ENCODE measurements at places on chromosomes 2 and 18.

DNA sequence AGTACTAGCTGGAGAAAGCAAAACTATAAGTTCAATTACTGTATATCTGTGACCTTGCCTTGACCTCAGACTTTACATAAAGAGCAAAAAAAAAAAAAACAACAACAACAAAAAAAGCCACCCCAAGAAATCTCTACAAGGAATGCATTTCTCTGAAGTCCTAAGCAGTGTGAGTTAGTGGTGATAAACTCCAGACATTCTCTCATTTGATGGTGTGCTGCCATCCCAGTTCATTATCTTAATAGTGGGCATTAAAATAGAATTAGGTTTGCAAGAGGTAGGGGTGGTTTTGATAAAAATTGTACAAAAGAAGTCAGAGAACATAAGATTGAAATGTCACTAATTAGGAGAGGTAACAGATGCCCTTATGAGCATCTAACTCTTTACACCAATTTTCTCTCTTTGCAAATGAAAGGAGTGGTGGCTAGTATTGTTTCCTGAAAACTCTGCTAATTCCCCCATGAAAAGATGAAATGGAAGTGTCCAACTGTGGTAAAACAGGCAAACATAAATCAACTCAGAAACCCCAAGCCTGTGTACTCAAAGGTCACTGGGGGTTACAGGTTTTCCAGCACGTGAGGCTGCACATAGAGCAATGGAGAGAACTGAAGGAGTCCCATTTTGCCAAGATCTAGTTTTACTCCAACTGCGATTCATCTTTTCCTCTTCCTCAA is 131.9 kb downstream of the MEIS1 start:
- DNase-seq, result no peak

- no peak for DNase-seq
These were observed 6.3 kb downstream of the MTERF4 start for GRCh38 chr2:241095594-241096290.

DNA sequence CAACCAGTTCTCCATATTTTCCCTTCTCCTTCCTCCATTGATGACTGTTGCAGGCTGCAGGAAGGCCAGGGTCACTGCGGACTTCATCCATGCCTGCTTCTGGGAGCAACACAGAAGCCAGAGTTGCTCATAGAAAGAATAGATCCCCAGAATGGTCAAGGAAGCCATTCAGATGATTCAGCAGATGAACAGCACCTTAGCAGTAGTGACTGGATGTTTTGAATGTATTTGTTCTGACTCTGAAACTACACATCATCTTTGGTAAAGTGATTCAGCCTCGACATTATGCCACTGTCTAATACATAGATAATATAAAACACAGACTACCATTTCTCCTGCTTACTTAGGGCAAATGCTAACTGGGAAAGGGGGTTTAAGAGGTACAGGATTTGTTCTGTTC is 411.6 kb downstream of the RND3 start:
- DNase-seq, result no peak

DNA sequence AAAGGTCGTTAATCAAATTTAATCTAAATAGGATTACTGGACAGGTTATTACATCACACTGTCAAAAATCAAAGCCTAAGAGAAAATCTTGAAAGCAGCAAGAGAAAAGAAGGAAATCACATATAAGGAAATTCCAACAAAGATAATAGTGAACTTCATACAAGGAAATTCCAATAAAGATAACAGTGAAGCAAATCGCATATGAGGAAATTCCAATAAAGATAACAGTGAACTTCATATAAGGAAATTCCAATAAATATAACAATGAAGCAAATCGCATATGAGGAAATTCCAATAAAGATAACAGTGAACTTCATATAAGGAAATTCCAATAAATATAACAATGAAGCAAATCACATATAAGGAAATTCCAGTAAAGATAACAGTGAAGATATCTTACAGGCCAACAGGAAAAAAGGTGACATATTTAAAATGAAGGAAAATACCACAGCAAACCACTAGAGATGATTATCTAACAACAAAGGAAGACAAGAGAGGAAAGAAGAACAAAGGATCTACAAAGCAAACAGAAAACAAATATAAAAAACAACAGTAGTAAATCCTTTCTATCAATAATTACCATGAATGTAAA is 787.7 kb downstream of the CCDC85A start:
- no peak for DNase-seq

GRCh38 chr2:36197181-36197971 is 158.2 kb upstream of the CRIM1 start:
- DNase-seq, result no peak

- DNase-seq, result no peak
These were observed 107.0 kb downstream of the ACTR3 start for GRCh38 chr2:113996671-113997594.

- no peak for DNase-seq
These were observed 35.6 kb downstream of the TWIST2 start for GRCh38 chr2:238883421-238883901.

- DNase-seq, result no peak
These were observed 392.9 kb downstream of the ZNF516 start for GRCh38 chr18:76102156-76102555.

- DNase-seq, result no peak
These were observed 175.2 kb upstream of the CCDC150 start for GRCh38 chr2:196464311-196464710.

- DNase-seq, result no peak
These were observed 157.4 kb upstream of the RGPD4 start for GRCh38 chr2:107669335-107669734.

GRCh38 chr2:155209696-155210450 is 511.4 kb downstream of the KCNJ3 start:
- DNase-seq, result no peak

- DNase-seq, result no peak
These were observed 38.9 kb upstream of the TRIM43 start for GRCh38 chr2:95552911-95553310.

GRCh38 chr2:211879323-211879722 is 659.3 kb downstream of the ERBB4 start:
- no peak for DNase-seq

- DNase-seq, result no peak
These were observed 101.9 kb downstream of the CDH20 start for GRCh38 chr18:61435064-61435652.

DNA sequence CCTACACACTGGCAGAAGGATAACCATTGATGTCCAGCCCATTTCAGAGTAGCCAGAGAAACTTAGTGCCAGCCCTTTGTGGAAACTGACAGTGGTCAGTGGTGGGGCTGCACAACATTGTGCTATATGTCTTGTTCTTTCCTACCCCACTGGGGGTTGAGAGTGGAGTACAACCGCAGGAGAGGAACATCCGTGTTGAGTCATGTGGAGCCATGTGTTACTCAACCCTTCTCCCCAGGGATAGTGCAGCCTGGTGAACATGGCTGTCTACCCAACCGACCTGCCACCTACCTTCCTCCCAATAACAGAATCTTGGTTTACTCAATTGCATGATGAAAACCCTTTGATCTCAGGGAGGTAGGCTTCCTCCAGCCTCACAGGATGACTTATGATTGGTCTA is 65.3 kb upstream of the MAPK4 start:
- no peak for DNase-seq

GRCh38 chr18:55400081-55400480 is 187.9 kb downstream of the TCF4 start:
- DNase-seq, result no peak

DNA sequence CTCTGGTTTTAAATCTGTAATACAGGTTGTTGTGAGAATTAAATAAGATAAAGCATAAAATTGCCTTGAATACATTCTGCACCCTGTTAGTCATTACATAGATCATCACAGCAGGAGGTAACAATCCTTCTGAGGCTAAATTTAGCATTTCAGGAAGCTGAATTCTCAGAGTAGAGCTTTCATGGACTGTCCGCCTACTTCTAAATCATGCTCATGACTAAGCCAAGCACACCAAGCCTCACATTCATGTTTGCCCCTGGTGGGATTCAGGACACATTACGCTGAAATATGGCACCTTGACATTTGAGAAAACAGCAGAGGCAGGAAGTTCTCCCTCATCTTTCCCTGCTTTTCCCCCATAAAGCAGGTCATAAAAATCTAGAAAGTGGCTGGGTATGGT is 16.6 kb upstream of the PIK3C3 start:
- no peak for DNase-seq

GRCh38 chr2:240499309-240500301 is 58.2 kb downstream of the ANKMY1 start:
- DNase-seq, result no peak

DNA sequence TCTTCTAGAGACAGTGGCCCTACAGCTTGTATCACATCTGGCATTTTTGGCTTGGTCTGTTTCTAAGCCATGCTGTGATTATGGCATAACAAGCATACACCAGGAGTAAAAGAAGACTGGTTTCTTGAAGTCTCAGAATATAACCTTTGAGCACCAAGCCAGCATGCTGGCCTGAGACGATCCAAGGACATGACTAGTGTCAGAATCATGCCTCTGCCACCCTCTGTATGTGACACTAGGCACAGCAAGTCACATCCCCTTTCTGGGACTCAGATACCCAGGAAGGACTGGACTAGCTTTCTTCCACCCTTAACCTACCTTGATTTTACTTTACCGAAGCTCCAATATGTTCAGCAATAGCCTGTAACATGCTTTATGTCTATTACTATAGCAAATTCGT is 345.5 kb downstream of the SETBP1 start:
- DNase-seq, result no peak

DNA sequence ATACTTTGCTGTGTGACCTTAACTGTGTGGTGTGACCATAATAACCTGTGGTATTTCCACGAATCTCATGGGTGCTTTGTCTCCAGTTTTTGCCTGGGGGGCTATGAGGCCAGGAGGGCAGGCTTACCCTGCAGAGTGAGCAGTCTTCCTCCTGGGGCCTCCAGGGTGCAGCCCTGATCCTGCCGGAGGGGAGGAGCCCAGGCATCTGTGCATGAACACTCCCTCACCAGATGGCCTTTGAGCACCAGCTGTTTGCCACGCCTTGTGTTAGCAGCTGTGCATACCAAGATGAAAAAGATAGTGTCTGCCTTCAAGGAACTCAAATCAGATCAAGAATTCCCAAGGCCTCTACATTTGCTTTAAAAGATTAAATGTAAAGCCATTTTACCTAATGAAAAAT is 75.0 kb upstream of the RBM44 start:
- DNase-seq, result no peak

- DNase-seq, result no peak
These were observed 788 bp downstream of the USP14 start for GRCh38 chr18:159037-159652.

DNA sequence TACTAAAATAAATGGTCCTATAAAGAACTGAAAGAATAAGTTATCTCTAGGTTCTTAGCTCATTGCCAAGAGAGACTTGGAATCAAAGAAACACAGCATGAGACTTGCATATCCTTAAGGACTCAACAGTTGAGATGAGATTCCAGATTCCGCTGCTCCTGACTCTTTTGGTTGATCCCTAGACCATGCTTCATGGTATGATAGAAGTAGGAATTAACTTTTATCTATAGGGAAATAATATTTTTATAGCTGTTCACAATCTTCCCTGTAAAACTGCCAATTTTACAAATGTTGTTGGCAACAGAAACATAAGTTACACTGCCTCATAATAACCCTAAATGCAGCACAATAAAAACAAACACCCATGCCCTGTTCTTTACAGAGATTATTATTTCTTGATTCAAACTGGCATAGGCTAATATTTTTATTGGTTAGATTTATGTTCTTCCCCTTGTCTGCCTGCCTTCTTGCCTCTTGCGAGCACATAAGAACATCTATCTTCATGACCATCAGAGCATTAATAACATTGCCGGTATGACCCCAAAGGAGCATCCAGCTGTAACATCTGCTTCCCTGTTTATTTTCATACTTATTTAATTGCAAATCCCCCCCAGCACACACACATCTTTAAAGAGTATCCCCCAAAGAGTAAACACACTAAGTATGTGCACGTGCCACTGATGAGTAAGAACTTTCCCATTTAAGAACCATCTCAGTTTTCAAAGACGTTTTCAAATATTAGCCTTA is 735.7 kb upstream of the SLC8A1 start:
- no peak for DNase-seq

- DNase-seq, result no peak
These were observed 26.5 kb downstream of the PSD4 start for GRCh38 chr2:113200236-113200635.

DNA sequence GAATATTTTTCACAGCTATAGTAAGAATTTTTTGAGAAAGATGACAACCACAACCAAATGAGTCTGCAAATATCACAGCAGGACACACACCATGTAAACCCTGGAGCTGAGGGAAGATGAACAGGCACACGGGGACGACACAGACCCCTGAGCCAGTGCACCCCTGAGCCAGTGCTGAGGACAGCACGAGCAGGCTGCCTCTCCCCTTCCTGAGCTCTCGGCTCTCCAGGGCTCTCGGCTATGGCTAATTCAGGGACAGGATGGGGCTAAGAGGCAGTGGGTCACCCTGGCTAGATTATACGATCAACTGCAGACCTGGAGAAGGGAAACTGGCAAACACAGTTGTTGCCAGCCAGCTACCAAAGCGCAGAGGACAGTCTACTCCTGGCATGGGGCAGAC is 41.4 kb downstream of the TGFBRAP1 start:
- DNase-seq, result no peak

DNA sequence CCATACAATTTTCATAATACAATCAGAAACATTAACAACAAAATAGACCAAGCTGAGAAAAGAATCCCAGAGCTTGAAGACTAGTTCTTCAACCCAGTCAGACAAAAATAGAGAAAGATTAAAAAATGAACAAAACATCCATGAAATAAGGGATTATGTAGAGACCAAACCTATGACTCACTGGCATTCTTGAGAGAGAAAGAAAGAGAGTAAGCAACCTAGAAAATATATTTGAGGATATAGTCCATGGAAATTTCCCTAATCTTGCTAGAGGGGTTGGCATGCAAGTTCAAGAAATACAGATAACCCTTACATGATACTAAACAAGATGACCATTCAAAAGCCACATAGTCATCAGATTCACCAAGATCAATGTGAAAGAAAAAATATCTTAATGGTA is 281.7 kb downstream of the CCDC85A start:
- no peak for DNase-seq

DNA sequence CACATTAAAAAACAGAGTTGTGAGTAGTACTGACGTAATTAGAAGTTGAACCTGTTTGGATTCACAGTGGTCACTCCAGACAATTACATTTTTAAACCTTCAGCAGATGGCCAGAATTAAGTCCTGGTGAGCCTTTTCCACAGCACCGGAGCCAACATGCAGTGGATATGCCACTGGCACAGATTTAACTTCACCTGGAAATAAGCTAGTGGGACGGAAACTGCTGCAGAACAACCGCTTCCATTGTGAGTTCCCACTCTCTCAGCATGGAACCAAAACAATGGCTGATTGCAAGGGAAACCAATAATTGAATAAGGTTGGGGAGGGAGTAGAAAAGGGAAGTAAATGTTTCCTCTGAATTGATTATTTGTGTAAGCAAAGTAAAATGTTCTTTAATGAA is 515.1 kb downstream of the STK39 start:
- DNase-seq, result no peak
